ENCODE measurements at places on chromosomes 7 and 10. TPM values are rescaled to one million over a fixed set of nuclear protein-coding genes. Genes with fewer than 3 reads are reported as not detected.

- no peak overlapping the region for H3K27ac ChIP-seq
- H3K36me3 ChIP-seq, result no peaks in the 10 kb centered on the region
- H3K4me3 ChIP-seq, result no peak overlapping the region
- no peaks in the 10 kb centered on the region for H3K4me1 ChIP-seq
- DNase-seq, result no peak
These were observed 32.4 kb downstream of the ANXA11 start for GRCh38 chr10:80172896-80173295.

DNA sequence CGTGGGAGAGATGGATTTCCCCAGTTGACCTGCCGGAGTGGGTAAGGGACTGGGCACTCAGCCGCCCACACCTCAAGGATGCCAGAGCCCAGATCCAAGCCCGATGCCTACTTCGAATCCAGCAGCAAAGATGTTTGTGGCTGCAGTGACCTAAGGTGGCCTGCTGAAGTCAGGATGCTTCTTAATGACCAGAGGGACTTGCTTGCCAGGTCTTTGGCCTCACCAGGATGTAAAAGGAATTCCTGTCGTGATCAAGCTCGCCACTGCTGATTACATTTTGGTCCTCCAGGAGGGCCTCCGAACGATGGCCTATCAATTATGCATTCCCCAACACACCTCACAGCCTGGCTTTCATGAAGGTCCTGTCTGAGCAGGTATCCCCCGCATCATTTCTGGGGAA is 349.5 kb upstream of the ZMIZ1 start:
- H3K4me3 ChIP-seq, result no peak overlapping the region
- H3K27me3 ChIP-seq, result peaks cover 22% of the 10 kb centered on the region
- DNase-seq, result no peak
- no peaks in the 10 kb centered on the region for H3K4me1 ChIP-seq
- H3K36me3 ChIP-seq, result no peaks in the 10 kb centered on the region

GRCh38 chr7:2542011-2542915 is 13.1 kb downstream of the BRAT1 start:
- H3K4me3 ChIP-seq, result no peak overlapping the region
- no peak overlapping the region for H3K27ac ChIP-seq
- no peak for DNase-seq
- H3K27me3 ChIP-seq, result no peaks in the 10 kb centered on the region

DNA sequence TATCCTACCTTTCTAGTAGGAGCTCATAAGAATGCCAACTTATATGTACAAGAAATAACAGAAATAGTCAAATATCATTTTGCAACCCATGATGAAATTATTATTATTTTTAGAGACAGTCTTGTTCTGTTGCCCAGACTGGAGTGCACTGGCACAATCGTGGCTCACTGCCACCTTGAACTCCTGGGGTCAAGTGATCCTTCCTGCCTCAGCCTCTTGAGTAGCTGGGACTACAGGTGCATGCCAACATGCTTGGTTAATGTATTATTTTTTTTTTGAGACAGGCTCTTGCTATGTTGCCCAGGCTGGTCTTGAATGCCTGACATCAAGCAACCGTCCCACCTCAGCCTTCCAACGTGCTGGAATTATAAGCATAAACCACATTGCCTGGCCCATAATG is 44.8 kb downstream of the TNPO3 start:
- H3K36me3 ChIP-seq, result peaks cover 23% of the 10 kb centered on the region
- H3K27ac ChIP-seq, result no peak overlapping the region
- DNase-seq, result no peak
- H3K4me1 ChIP-seq, result no peaks in the 10 kb centered on the region

ZCCHC24 gene
- 7.8 TPM for total RNA-seq

- no peaks in the 10 kb centered on the region for H3K27me3 ChIP-seq
- no peaks in the 10 kb centered on the region for H3K36me3 ChIP-seq
- no peaks in the 10 kb centered on the region for H3K4me1 ChIP-seq
These were observed 22.3 kb upstream of the TSPAN33 start for GRCh38 chr7:129122078-129122750.

DNA sequence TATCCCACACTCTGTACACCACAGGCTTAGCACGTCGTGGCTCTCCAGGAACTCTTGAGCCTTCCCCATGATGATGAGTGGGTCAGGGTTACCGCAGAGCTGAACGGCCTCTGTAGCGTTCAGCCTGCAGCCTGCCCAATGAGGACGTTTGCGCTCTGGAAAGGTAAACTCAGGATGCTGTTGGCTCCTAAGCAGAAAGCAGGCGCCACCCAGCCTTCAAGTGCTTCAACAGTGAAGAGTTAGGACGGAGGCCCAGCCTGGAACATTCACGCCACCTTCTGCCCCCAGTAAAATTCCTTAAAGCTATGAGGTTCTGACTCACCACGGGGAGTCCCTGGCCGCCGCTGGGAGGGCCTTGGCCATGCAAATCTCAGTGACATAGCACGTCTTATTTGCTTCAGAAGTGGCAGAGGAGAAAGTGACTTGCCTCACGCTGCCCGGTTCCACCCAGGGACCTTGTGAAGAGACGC is 161.5 kb upstream of the SH2B2 start:
- no peak overlapping the region for H3K4me3 ChIP-seq
- peaks cover 12% of the 10 kb centered on the region for H3K4me1 ChIP-seq
- H3K36me3 ChIP-seq, result no peaks in the 10 kb centered on the region
- peak; percentile 45 for DNase-seq
- no peaks in the 10 kb centered on the region for H3K27me3 ChIP-seq

PRLHR gene
- total RNA-seq, result not detected

DNA sequence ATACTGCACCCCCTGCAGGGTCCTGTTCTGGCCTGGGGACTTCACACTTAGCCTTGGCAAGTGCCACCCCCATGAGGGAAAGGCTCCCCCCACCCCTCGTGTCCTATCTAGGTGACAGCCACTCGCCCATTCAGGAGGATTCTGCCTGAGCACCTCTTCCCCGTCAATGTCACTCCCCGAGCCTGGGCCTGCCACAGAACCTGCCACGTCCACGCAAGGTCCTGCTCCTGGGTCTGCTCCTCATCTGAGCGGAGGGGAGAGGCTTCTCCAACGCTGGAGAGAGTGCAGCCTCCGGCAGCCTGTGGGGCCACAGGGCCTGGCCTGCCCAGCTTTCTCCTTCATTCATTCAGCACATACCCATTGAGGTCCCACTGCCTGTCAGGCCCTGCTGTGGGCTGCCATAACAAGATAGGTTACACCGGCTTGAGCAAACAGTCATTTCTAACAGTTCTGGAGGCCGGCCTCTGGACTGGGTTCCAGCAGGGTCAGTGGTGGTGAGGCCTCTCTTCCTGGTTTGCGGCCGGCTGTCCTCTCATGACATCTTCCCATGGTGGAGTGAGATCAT is 92.0 kb upstream of the RET start:
- H3K4me1 ChIP-seq, result no peaks in the 10 kb centered on the region
- no peak overlapping the region for H3K27ac ChIP-seq
- H3K36me3 ChIP-seq, result no peaks in the 10 kb centered on the region
- no peak for DNase-seq
- no peak overlapping the region for H3K4me3 ChIP-seq

ABCC2 gene
- total RNA-seq, result 6.5 TPM

GRCh38 chr10:7829289-7829834 is 11.1 kb downstream of the TAF3 start:
- no peak for DNase-seq
- no peak overlapping the region for H3K4me3 ChIP-seq
- no peaks in the 10 kb centered on the region for H3K36me3 ChIP-seq
- H3K27me3 ChIP-seq, result no peaks in the 10 kb centered on the region
- H3K27ac ChIP-seq, result no peak overlapping the region

POLD2 gene
- total RNA-seq, result 195 TPM

DNA sequence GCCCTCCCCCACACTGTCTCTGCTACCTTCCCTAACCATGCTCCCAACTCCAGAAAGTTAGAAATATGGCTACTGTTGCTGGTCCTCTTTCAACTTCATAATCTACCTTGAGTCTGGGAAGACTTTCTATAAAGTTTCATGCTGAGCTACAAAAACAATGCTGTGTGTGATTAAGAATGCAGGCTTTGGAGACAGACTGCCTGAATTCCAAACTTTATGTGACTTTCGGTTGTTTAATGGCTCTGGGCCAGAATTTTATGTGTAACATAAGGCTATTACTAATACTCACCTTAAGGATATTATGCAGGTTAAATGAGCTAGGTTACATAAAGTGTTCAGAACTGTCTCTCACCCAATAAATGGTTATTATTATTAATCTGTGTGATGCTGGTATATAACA is 19.1 kb downstream of the BET1 start:
- no peak overlapping the region for H3K4me3 ChIP-seq
- DNase-seq, result no peak
- H3K27ac ChIP-seq, result no peak overlapping the region
- no peaks in the 10 kb centered on the region for H3K4me1 ChIP-seq

GRCh38 chr7:144100607-144101006 is 8.8 kb upstream of the OR2A2 start:
- H3K4me3 ChIP-seq, result no peak overlapping the region
- H3K36me3 ChIP-seq, result no peaks in the 10 kb centered on the region
- no peaks in the 10 kb centered on the region for H3K4me1 ChIP-seq
- H3K27ac ChIP-seq, result no peak overlapping the region

COL13A1 gene
- total RNA-seq, result 1.0 TPM

DNA sequence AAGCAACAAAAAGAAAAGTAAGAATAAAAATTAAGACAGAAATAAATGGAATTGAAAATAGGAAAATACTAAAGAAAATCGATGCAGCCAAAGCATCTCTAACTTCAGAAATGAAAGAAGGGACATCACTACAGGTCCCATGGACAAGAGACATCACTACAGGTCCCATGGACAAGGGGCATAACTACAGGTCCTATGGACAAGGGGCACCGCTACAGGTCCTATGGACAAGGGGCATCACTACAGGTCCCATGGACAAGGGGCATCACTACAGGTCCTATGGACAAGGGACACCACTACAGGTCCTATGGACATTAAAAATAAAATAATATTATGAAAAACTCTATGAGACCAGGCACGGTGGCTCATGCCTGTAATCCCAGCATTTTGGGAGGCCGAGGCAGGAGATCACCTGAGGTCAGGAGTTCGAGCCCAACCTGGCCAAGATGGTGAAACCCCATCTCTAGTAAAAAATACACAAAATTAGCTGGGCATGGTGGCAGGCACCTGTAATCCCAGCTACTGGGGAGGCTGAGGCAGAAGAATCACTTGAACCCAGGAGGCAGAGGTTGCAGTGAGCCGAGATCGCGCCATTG is 101.0 kb upstream of the DNAAF5 start:
- no peaks in the 10 kb centered on the region for H3K36me3 ChIP-seq
- no peaks in the 10 kb centered on the region for H3K4me1 ChIP-seq
- H3K4me3 ChIP-seq, result no peak overlapping the region
- no peaks in the 10 kb centered on the region for H3K27me3 ChIP-seq

- H3K4me3 ChIP-seq, result no peak within 1 kb of the TSS
- H3K27me3 ChIP-seq, result no peaks in the 10 kb centered on the region
- no peaks in the 10 kb centered on the region for H3K4me1 ChIP-seq
- no peak within 1 kb of the TSS for H3K27ac ChIP-seq
- no peak for DNase-seq
These were observed at the start of gene TUBB8 for GRCh38 chr10:48996-49395. Gene TUBB8 (minus strand): TSS chr10:49296. CDS start chr10:49238, 58 bp downstream.

HOXA9 gene
- not detected for total RNA-seq

FZD8 gene
- 1.8 TPM for total RNA-seq

DNA sequence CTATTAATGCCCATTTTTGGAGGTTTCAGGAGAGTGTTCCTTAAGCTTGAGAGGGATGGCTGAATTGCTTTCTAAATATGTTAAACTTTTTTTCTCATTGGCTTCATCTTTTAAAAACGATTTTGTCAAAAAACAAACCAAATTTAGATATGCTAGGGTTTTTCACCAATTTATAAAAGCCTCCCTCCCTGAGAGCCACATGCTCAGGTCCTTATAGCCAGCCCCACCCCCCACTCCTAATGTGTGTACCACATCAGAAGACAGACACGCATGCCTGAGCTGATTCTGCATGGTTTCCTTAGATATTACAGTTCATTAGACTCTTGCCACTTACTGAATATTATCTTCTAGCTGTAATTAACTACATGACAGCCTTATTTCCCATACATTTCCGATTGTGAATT is 2.0 kb downstream of the CUL1 start:
- peaks cover 2% of the 10 kb centered on the region for H3K36me3 ChIP-seq
- peak overlapping the region; percentile 69 for H3K4me3 ChIP-seq
- DNase-seq, result no peak
- H3K4me1 ChIP-seq, result peaks cover 52% of the 10 kb centered on the region
- H3K27me3 ChIP-seq, result no peaks in the 10 kb centered on the region
- peak overlapping the region; percentile 77 for H3K27ac ChIP-seq

WEE2 gene
- not detected for total RNA-seq
